ENCODE measurements at places on chromosomes 4 and X. TPM values are rescaled to one million over a fixed set of nuclear protein-coding genes. Genes with fewer than 3 reads are reported as not detected.

GRCh38 chrX:15468036-15468435, 25.1 kb downstream of the PIR start:
- DNase-seq = peak; percentile 28
- no peaks in the 10 kb centered on the region for H3K36me3 ChIP-seq
- peaks cover 14% of the 10 kb centered on the region for H3K4me1 ChIP-seq
- H3K4me3 ChIP-seq = no peak overlapping the region

DNA sequence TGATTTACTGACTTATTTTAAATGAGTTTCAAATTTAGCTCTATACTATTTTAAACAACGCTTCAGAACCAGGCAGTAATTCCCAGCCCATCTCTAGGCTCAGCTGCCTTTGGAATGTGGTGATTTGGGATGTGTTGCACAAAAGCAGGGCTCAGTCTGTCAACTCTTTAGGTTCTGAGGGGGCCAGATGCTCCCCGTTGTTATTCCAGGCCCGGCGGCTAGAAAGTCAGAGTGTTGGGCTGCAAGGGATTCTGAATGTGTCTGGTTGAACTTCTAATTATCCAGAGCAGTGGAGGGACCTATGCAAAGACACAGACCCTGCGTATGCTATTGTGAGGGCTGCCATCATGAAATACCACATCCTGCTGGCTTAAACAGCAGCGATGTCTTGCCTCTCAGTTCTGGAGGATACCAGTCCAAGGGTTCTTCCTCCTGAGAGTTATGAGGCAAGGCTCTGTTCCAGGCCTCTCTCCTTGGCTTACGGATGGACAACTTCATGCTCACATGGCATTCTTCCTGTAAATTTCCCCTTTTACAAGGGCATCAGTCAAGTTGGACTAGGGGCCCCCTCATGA, 123.2 kb upstream of the TRIM2 start:
- H3K4me1 ChIP-seq = peaks cover 2% of the 10 kb centered on the region
- H3K27me3 ChIP-seq = no peaks in the 10 kb centered on the region
- H3K27ac ChIP-seq = no peak overlapping the region
- no peak overlapping the region for H3K4me3 ChIP-seq
- no peaks in the 10 kb centered on the region for H3K36me3 ChIP-seq

- H3K27me3 ChIP-seq = no peaks in the 10 kb centered on the region
- H3K36me3 ChIP-seq = no peaks in the 10 kb centered on the region
- no peak overlapping the region for H3K27ac ChIP-seq
- no peak overlapping the region for H3K4me3 ChIP-seq
- DNase-seq = no peak
Observed at GRCh38 chrX:87583679-87584078, 66.1 kb downstream of the KLHL4 start.

DNA sequence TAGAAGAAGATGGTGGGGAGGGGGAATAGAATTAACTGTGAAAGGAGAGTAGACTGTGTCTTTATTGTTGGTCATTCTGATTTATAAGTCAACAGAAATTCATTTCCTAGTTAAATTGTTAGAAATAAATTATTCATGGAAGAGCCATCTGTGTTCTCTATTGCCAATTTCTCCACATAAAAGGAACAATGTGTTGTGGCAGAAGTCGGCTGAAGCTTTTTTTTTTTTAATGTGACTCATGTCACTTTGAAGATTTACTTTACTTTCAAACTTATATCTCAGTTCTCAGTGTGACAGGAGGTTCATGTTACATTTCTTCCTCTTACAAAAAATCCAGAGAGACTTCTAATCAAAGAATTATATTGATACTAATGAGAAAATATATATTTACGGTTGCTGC, 60.5 kb downstream of the CPE start:
- H3K27ac ChIP-seq = no peak overlapping the region
- no peaks in the 10 kb centered on the region for H3K4me1 ChIP-seq
- no peaks in the 10 kb centered on the region for H3K36me3 ChIP-seq
- DNase-seq = no peak

- no peaks in the 10 kb centered on the region for H3K27me3 ChIP-seq
- no peak overlapping the region for H3K27ac ChIP-seq
- H3K4me3 ChIP-seq = no peak overlapping the region
Observed at GRCh38 chr4:32841217-32841616, 2121.0 kb downstream of the PCDH7 start.

DNA sequence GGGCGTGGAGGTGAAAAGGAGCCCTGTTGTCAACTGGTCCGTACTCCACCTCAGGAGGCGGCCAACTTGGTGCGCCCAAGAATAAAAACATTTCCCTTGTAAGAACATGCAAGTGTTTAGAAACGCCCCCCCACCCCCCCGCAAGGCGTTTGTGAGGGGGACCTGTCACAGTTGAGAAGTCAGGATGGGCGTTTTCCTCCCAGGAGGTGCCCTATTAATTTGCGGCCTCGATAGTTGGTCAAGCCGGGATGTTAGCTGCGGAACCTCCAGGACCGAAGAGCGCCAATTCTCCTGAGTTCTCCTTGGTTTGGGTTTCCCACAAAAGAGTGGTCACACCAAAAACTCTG, 651 bp upstream of the SAP30 start:
- no peaks in the 10 kb centered on the region for H3K36me3 ChIP-seq
- H3K4me3 ChIP-seq = peak overlapping the region; percentile 77
- peak; percentile 38 for DNase-seq
- no peaks in the 10 kb centered on the region for H3K27me3 ChIP-seq

DNA sequence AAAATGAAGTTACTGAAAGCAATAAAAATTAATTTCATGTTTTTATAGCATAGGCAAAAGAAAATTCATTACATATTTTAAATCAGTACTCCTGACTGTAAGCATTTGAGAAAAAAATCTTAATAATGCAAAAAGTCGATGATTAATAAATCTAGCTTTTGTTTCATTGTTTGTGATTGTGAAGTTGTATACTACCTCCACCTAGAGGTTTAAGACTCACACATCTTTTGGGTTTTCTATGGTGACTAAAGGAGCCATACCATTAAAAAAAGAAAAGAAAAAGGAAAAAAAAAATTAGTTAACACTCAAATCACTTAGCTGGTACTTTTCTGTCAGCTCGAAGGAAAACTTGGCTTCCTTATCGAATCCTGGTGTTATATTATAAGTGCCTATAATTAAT, 2.0 kb downstream of the GABRA2 start:
- H3K27ac ChIP-seq = no peak overlapping the region
- no peak overlapping the region for H3K4me3 ChIP-seq
- H3K36me3 ChIP-seq = no peaks in the 10 kb centered on the region
- no peak for DNase-seq

GRCh38 chrX:2521092-2521926, 20.5 kb upstream of the DHRSX start:
- H3K27me3 ChIP-seq = no peaks in the 10 kb centered on the region
- no peak overlapping the region for H3K27ac ChIP-seq
- H3K36me3 ChIP-seq = no peaks in the 10 kb centered on the region
- no peaks in the 10 kb centered on the region for H3K4me1 ChIP-seq

- DNase-seq = no peak
- no peak overlapping the region for H3K4me3 ChIP-seq
- no peaks in the 10 kb centered on the region for H3K36me3 ChIP-seq
- H3K27ac ChIP-seq = no peak overlapping the region
Observed at GRCh38 chr4:169024762-169025161, 14.7 kb upstream of the CBR4 start.

DNA sequence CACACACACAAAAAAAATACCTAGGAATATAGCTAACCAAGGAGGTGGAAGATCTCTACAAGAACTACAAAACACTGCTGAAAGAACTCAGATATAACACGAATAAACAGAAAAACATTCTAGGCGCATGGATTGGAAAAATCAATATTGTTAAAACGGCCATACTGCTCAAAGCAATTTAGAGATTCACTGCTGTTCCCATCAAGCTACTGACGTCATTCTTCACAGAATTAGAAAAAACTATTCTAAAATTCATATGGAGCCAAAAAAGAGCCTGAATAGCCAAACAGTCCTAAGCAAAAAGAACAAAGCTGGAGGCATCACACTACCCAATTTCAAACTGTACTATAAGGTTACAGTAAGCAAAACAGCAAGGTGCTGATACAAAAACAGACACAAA, 390.2 kb downstream of the IDS start:
- no peak for DNase-seq
- H3K4me1 ChIP-seq = no peaks in the 10 kb centered on the region
- no peak overlapping the region for H3K27ac ChIP-seq
- H3K4me3 ChIP-seq = no peak overlapping the region

- H3K4me3 ChIP-seq = no peak overlapping the region
- no peaks in the 10 kb centered on the region for H3K27me3 ChIP-seq
- H3K36me3 ChIP-seq = no peaks in the 10 kb centered on the region
- no peak overlapping the region for H3K27ac ChIP-seq
- H3K4me1 ChIP-seq = no peaks in the 10 kb centered on the region
Observed at GRCh38 chr4:43014256-43014655, 121.7 kb downstream of the GRXCR1 start.

OTUD6A gene
- total RNA-seq = not detected

ZNF630 gene
- 0.18 TPM for total RNA-seq

GRID2 gene
- not detected for total RNA-seq
